ENCODE measurements at places on chromosomes 3 and 15.
A peak's percentile ranks its signal among the peaks of the same experiment; 100 is the strongest.

DNA sequence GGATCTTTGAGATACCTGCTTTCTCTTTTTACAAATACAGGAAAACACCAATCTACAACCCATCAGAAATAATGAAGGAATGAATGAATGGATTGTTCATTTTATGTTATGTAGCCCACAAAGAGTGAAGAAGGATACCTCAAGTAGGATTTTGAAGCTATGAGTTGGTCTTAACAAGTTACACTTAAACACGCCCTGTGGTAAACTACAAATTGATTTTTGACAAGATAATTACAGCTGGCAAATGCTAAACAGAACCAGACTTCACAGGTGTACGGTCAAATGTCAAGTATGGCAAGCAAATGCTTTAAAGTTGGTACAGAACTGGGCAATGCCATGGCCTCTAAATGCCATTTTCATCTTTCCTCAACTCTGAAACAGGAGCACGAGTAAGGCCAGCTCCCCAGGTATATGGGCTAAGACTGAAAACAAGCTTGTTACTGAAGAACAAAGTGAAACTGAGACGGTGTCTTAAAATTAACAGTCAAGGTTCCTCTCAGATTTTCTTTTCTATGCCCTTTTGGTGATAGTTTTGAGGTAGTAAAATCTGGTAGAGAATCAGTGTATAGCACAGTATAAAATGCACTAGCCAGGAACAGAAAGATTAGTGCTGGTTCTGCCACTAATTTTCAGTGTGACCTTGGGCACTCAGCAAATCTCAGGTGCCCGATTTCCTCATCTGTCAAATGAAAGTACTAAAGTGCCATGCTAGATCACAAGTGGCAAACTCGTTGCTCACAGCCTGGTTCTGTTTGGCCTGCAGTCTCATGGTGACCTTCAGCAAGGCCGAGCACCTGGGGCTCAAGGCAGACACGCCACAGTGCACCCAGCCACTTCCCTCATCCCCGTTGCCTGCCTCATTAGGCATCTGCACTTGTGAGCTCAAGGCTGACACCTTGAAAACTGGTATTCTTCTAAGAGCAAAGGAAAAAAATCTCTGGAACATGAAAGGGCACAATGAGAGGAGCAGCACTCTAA, 9.5 kb downstream of the RUVBL1 start:
- DNase-seq = no peak

GRCh38 chr15:101242160-101242998, 9.5 kb downstream of the CHSY1 start:
- DNase-seq = no peak

DNA sequence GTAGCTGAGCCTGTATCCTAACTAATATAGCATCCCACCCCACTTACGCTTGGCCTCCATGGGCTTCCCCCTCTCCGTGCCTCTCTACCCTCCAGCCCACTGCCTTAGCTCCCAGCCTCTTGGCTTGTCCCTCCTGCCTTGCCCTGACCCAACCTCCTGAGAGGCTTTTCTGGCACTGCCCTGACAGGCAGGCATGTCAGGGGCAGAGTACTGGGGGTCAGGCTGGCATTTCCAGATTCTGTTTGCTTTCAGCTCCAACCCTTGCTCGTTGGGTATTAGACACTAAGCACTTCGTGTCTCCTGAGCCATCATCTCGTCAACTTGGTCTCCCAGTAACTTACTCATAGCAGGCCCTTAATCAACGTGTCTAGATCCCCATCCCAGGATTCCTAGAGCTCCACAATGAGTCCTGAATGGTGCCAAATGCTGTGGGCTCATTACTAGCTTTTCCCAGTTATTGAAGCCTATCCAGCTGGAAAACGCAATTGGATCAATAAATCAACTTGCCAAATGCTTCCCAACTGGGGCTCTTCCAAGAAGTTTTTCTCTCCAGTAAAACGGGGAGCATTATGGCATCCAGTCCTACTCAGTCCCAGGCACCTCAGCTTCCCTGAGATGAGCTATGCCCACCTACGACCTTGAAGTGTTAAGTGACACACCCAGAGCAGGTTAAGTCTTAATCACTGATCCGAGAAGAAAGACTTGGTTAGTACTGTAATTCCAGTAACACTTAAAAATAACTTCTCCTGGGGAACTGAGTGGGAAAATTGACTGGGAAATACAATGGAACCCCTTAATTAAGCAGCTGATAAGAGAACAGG, 78.5 kb upstream of the DLG1 start:
- no peak for DNase-seq

- DNase-seq = no peak
These were observed 48.7 kb downstream of the FBLN2 start for GRCh38 chr3:13597661-13598060.

DNA sequence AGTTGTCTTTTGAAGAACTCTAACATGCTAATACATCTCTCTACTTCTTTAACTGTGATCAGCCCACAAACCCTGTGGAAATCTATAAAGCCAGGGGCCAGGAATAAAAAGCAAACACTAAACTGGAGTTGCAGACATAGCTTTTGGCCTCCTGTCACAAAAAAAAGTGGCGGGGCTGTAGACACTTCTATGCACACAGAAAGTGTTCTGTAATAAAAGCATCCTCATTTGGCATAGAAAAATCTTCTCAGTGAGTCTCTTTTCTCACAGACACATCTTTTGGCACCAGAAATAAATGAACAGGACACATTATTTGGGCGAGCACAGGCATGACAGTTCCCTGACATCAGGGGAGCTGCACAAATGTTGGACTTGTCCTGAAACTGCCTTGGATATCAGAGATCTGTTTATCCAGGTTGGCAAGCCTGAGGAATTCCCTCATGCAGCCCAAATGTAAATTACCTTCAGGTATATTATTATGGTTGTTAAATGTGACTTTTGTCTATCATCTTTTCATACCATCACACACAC, 355.4 kb downstream of the FGF12 start:
- DNase-seq = no peak

- DNase-seq = no peak
These were observed 31.9 kb downstream of the EHD4 start for GRCh38 chr15:41940441-41940857.

GRCh38 chr3:112456147-112456546, 43.1 kb downstream of the BTLA start:
- no peak for DNase-seq

DNA sequence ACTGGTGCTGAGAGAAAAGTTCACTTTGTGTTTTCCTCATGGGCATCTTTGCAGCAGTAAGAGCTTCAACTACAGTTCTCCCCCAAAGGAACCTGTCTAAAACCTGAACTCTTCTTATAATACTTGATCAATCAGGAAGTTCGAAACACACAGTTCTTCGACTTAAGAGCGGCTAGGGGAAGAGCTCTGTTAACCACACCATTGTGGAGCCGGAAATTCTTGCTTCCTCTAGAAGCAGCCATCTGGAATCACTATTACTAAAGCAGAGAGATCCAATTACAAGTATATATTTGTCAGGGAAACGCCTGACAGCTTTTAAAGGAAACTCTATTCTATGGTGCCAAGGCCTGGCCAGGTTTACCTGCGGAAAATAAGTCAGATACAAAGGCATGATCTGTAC, 337.3 kb upstream of the CBLB start:
- peak; percentile 50 for DNase-seq

GRCh38 chr3:58800940-58801339, 134.4 kb upstream of the FAM3D start:
- DNase-seq = no peak

GRCh38 chr15:87609474-87609873, 647.1 kb downstream of the NTRK3 start:
- peak; percentile 94 for DNase-seq

- no peak for DNase-seq
These were observed 70.6 kb downstream of the GAP43 start for GRCh38 chr3:115693868-115694267.

- no peak for DNase-seq
These were observed 105.8 kb downstream of the LSAMP start for GRCh38 chr3:116339441-116340028.

- peak; percentile 26 for DNase-seq
These were observed 67.9 kb downstream of the ULK4 start for GRCh38 chr3:41893977-41894376.

DNA sequence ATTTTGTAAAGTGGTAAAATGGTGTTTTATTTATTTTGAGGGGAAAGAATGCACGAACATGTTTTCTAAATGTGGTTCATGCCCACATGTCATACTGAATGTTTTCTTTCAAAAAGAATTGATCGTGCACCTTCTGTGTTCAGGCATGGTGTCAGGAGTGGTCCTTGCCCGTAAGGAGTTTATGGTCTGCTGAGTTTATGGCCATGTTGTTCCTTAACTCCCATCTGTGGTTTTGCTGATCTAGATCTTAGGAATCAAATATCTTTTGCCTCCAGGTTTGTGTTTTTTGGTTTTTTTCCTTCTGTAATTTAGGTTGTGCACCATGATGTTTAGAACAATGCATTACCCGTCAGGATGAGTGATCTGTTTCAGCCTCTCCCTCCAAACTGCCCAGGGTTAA, 304.4 kb upstream of the NR2E3 start:
- DNase-seq = no peak

- DNase-seq = no peak
These were observed 33.0 kb upstream of the SNRPA1 start for GRCh38 chr15:101328001-101328400.

DNA sequence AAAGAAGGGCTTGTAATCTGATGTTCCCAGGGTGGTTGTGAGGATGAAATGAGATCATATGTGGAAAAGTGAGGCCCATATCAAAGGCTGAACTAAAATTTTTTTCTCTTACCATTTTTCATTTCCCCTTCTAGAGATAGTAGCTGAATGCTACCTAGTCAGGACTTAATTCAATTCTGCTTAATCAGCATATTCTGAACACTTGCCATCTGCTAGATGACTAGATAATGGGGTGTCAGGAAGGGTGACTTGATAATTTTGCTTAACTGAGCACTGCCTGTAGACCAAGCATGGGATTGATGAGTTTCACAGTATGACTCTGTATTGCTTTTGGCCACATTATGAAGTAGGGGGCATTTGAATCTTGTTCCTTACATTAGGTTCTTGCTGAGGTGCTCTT, 136.2 kb downstream of the CHST2 start:
- DNase-seq = no peak

GRCh38 chr3:62755285-62755684, 119.9 kb downstream of the CADPS start:
- DNase-seq = no peak

- DNase-seq = no peak
These were observed 24.8 kb downstream of the KPNA4 start for GRCh38 chr3:160540551-160540950.

GRCh38 chr15:78651930-78652615, 11.1 kb upstream of the CHRNB4 start:
- DNase-seq = no peak

DNA sequence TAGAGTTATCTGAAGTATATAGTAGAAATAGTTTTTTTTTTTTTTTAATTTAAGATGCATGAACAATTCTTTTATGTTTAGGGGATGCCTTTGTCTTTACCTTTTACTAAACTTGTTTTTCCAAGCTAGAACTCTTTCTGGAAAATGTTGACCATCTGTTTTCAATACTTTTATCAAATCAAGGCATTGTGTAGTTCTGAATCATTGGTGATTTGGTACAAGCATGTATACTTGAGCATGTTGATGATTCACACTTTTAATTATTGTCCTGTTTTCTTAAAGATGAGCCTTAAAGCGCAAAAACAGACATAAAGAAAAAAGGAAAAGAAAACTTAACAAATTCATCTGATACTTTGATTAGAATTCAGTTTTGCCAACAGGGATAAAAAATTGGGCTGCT, 28.3 kb downstream of the PDCD6IP start:
- DNase-seq = no peak

GRCh38 chr3:137163241-137163871, 205.6 kb downstream of the IL20RB start:
- DNase-seq = no peak

GRCh38 chr3:144052275-144052674, 80.7 kb downstream of the DIPK2A start:
- no peak for DNase-seq
